ENCODE measurements at places on chromosomes 3 and 15.

DNA sequence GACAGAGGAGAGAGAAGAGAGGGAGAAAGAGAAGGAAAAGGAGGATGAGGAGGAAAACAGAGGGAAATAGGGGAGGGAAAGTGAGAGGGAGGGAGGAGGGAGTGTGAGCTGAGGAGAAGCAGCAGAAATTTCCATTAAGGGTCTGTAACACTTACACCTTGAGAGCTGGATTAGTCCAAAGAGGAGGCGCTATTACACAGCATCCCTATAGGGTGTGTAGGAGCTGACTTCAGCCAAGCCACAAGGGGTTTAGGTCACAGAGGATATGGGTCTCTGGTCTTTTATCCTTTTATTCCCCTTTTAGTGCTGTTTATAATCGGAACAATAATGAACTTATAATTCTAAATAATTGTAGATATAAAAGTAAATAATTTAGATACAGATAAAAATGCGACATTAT lies 230.4 kb downstream of the GABRG3 start:
- no peak for DNase-seq

GRCh38 chr3:89264037-89264560 lies 156.7 kb downstream of the EPHA3 start:
- DNase-seq = no peak

GRCh38 chr3:59839283-59839682 lies 789.5 kb upstream of the CFAP20DC start:
- peak; percentile 59 for DNase-seq

- no peak for DNase-seq
Measured at GRCh38 chr3:197734667-197735318, 1.9 kb downstream of the RUBCN start.

DNA sequence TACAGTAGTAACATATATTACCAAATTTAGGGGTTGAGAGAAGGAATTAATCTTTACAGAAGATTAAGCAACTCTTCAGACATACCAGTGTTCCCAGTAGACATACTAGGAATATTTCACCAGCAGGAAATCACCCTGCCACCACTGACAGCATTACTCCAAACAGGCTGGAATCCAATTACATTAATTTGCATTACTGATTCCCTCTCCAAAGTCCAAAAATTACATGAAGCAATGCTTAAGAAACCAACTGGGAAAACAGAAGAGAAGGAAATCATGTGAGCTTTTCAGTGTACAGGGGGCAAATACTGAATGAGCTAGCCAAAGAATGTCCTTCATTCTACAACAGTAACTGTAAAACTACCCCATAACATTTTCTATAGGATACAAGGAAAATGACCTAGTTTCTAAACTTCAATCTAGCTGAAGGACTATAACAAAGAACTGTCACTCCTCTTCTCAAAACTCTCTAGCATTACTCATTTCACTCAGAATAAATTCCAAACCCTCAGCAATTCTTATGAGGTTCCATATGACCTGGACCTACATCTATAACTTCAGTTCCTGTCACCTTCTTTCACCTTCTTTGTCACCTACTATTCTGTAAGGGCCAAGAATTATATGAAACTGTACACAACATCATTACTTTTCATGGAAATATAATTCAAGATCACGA lies 72.7 kb downstream of the INO80 start:
- DNase-seq = peak; percentile 80

GRCh38 chr15:75620841-75621391 lies 4.6 kb downstream of the SNUPN start:
- peak; percentile 83 for DNase-seq

DNA sequence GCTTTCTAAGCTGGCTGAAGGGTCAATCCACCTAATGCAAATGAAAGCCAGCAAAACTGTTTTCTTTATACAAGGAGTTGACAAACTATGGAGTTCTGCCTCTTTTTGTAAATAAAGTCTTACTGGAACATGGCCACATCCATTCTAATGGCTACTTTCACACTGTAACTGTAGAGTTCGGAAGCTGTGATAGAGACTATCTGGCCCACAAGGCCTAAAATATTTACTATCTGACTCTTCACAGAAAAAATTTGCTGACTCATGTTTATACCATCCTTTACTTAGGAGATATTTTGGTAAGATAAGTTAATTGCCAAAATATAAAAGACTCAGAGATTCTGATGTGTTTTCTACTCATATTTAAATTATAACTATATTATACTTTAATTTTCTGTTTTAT lies 93.7 kb upstream of the GK5 start:
- DNase-seq = peak; percentile 25

- DNase-seq = no peak
Measured at GRCh38 chr15:34341381-34342212, 1.3 kb downstream of the NOP10 start.

DNA sequence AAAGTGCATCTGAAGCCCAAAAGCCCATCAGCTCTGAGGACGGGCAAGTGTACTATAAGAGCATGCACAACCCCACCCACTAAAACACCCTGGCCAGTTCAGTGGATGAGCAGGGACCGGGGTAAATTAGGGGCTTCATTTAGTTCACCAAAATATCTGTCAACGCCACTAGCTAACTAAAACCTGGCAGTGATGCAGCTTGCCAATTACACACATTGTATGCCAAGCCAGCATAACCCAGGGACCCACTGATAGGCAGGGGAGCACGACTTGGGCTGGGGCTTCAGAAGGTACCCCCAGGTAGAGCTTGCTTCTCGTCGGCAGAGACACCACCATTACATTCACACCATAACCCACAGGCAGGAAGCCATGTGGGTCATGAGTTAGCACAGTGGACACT lies 47.0 kb downstream of the PTPN23 start:
- no peak for DNase-seq

DNA sequence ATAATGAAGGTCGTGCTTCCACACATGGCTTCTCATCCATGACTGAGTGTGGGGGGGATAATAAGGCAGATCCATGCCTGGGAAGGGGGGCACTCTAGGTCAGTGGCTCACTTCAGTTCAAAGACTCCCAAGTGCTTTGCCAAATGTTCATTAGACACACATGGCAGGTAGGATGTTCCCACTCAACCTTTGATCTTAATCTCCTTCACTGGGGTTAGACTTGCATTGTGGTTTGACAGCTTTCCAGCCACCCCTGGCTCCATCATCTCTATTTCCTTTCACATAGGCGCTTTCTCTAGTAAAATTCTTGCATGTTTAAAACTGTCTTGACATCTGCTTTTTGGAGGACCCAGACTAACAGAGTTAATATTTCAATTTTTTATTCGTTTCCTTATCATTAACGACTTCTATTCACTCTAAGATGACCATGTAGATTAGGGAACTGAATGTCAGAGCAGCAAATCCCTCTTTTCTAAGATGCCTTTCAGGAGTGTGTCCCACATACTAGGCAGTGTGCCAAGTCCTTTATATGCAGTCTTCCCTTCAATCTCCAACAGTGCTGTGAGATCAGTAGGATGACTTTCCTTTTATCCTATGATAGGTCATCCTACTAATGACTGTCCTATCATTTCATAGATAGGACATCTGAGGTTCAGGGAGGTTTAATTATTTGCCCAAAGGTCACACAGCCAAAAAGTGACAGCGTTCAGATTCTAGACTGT lies 57.9 kb downstream of the BTD start:
- no peak for DNase-seq

- DNase-seq = no peak
Measured at GRCh38 chr3:125684199-125684598, 88.9 kb upstream of the OSBPL11 start.

GRCh38 chr3:11643201-11643603 lies 513 bp downstream of the VGLL4 start:
- no peak for DNase-seq

Data from fibroblast of skin of left biceps (primary cell).